NCI-H226 (cell line): ENCODE measurements at places on chromosomes 1 and 21.

DNA sequence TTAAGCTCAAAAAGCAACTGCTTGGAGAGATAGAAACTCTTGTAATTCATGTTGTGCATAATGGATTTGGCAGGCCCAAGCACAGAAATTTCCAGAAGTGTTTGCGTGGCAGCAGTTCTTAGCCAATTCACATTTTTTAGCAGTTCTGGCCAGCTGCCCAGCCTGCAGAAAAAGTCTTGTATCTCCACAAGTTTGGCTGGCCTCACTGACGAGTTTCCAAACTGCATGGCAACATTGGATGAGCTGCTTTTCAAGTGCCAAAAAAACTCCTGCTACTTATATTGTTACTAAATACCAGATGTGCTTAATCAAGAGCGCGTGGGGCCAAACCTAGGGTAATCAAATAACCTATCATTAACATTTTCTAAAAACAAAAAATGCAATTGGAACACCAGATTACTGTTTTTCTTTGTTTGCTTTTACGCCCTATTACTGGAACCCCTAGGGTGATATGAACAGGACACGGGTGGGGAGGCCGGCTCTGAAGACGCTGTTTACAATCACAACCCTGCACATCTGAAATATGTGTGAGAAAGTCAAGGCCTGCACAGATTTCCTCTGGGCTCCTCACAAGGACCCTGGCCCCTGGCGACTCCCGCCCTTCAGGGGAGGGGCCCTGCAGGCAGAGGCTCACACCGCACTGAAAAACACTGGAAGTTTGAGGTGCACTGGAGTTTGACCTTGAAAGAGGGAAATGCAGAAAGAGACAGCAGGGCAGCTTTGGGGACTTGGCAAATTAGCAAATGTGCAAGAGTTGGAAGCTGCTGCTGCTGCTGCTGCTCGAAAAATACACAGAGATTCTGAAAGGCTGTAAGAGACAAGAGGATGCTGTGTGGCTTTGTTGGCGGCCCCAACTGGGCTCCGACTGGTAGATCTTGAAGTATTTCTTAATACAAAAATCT lies 55.2 kb upstream of the TARBP1 start:
- peak; percentile 76 for DNase-seq

- DNase-seq = peak; percentile 10
These were observed 102.3 kb downstream of the LACTBL1 start for GRCh38 chr1:22870201-22870871.

GRCh38 chr1:162984699-162985098 lies 84.5 kb upstream of the RGS4 start:
- peak; percentile 95 for DNase-seq

GRCh38 chr1:26307363-26307781 lies 936 bp upstream of the UBXN11 start:
- DNase-seq = no peak

GRCh38 chr1:27296773-27297291 lies 25.1 kb upstream of the TMEM222 start:
- DNase-seq = peak; percentile 16

- DNase-seq = peak; percentile 41
These were observed 131.4 kb downstream of the HS2ST1 start for GRCh38 chr1:87045761-87046304.

DNA sequence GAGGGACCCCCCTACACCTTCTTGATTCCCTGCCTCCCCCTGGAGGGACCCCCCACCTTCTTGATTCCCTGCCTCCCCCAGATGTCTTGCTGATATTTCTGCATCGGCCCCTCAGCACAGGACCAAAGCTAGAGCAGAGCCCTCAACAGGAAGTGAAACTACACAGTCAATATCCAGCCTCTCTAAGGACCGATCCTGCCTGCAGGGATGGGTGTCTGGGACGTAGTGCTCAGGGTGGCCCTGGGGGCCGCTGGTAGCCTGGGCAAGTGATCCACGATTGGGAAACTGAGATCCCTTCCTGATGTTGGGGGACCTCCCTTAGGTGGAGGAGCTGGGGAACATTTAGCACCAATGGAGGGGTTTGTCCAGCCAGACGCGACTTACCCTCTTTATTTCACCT lies 3.9 kb upstream of the LEFTY2 start:
- DNase-seq = no peak

- peak; percentile 78 for DNase-seq
These were observed 2.3 kb downstream of the EDN2 start for GRCh38 chr1:41482001-41482765.

- no peak for DNase-seq
These were observed 47.0 kb downstream of the CDCP2 start for GRCh38 chr1:54105736-54106269.

DNA sequence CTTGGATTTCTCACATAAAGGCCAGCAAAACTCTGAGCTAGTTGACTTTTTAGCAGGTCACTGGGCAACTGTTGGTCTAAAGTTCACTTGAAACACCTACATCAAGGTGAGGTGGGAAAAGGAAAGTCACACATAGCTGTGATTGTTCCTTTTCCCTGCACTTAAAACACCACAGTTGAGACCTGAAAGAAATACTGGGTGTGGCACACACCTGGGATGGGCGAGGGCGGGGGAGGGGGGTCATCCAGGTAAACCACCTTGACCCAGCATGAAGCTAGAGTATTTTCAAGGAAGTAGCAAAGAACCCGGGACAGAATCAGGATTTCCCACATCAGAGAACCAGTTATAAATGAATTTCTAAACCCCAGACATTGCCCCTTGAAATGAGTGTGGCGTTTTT lies 26.4 kb downstream of the ZNF697 start:
- DNase-seq = no peak
